Kidney (tissue), 22 donors: ENCODE measurements at places on chromosomes 3 and 15. TPM values are rescaled to one million over a fixed set of nuclear protein-coding genes. Genes with fewer than 3 reads are reported as not detected.

DNA sequence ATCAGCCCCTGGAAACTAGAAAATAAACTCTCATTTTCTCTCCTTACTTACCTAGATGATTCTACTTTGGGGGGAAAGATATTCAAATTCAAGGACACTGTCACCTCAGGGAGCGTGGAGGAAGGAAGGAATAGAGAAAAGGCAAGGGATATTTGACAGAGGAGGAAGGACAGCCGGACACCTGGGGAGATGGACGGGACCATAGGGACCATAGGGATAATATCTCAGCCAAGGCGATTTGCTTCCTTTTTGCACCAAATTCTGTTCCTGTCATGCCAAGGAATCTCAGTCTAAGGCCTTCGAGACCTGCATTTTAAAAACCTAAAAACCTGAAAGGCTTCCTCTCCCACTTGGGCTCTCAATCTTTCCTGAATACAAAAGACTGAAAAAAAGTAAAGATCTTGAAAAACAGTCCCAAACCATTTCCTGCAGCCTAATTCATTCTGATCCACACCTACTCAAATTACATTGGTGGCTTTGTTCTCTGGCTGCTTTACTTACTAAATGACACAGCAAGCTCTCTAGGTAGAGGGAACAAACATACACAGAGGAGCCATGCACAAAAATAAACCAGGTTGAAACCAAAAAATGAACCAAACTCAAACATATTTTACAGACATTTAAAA is 73.9 kb upstream of the SLC24A5 start:
- no peak for DNase-seq

- no peak for DNase-seq
Measured at GRCh38 chr15:35058534-35059054, 26.5 kb downstream of the NANOGP8 start.

GRCh38 chr3:11807686-11808085 is 39.0 kb downstream of the TAMM41 start:
- peak; percentile 44 for DNase-seq

DNA sequence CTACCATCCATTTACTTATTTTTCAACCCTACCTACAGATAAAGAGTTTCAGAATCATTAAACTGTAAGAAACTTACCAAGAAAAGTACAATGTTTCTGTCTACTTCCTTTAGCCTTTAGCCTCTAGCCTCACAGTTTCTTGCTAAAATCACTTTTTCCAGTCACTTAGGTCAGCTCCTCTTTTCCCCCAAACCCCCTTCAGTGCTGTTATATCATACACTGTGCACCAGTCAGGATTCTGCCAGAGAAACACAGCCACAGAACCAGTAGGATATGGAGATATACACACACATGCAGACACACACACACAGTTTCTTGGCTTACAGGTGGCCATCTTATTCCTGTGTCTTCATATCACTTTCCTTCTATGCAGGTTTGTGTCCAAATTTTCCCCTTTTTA is 139.9 kb upstream of the LIPC start:
- no peak for DNase-seq

- DNase-seq = no peak
Measured at GRCh38 chr3:192365571-192365970, 361.8 kb downstream of the FGF12 start.

DNA sequence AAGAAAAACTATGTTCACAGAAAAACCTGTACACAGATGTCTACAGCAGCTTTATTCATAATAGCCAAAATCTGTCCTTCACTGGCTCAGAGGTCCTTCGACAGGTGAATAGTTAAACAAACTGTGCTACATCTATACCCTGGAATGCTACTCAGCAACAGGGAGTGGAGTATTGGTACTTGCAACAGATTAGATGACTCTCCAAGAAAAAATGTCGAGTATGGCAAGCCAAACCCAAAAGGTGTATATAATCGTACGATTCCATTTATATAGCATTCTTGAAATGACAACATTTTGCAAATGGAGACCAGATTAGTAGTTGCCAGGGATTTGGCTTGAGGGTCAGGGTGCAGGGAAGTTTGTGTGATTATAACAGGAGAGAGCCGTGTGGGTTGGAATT is 22.4 kb upstream of the RGMA start:
- no peak for DNase-seq

DNA sequence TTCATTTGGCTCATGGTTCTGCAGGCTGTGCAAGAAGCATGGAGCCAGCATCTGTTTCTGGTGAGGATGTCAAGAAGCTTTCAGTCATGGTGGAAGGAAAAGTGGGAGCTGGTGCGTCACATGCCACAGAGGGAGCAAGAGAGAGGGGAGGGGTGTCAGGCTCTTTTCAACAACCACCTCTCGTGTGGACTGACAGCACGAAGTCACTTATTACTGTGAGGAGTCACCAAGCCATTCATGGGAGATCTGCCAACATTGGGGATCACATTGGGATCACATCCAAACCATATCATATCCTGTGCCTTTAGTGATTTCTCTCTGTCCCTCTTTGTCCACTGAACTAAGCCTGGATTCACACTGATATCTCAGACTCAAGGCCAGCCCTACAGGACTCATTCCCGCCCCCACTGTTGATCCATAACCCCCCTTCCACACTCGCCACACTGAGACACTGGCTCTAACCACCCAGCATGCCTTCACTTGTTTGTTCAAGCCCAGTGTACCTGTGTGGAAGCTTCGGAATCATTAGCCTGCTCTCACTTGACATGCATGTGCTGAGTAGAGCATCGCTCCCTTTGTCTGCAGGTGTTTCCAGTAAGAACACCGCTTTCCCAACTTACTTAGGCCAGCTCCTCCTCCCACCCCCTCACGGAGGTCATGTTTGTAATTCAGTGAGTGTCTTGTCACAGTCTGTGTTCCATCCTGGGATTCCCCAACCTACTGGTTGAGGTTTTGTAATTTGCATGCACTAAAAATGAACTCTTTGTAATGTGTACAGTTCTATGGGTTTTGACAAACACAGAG is 132.2 kb downstream of the KLF13 start:
- DNase-seq = no peak

GRCh38 chr3:42256135-42256819 is 9.7 kb downstream of the CCK start:
- no peak for DNase-seq

DNA sequence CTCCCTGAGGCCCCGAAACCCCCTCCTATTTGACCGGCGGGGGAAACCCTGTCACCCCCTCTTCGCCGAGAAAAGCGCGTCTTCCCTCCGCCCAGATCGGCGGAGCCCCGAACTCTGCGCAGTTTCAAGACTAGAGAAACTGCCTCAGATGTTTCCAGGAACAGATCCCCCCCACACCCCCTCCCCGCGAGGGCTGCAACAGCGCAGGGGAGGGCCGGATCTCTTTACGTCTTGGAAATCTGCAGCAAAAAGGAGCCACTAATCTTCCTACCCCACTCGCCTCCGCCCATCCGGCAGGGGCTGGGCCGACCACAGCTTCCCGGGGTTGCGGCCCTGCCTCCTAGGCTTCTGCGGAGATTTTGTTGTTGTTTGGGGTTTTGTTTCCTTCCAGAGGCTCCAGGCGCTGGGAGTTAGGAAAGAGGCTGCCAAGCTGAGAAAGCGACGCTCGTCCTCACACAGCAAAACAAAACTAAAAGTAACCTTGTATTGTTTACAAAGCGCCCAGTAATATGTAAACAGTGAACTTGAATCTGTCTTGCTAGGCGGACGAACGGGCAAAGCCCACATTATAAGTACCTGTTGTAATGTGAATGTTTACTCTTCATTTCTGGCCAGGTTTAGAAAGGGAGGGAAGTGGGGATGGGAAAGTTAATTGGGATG is 2.2 kb downstream of the FOXB1 start:
- DNase-seq = peak; percentile 84

DNA sequence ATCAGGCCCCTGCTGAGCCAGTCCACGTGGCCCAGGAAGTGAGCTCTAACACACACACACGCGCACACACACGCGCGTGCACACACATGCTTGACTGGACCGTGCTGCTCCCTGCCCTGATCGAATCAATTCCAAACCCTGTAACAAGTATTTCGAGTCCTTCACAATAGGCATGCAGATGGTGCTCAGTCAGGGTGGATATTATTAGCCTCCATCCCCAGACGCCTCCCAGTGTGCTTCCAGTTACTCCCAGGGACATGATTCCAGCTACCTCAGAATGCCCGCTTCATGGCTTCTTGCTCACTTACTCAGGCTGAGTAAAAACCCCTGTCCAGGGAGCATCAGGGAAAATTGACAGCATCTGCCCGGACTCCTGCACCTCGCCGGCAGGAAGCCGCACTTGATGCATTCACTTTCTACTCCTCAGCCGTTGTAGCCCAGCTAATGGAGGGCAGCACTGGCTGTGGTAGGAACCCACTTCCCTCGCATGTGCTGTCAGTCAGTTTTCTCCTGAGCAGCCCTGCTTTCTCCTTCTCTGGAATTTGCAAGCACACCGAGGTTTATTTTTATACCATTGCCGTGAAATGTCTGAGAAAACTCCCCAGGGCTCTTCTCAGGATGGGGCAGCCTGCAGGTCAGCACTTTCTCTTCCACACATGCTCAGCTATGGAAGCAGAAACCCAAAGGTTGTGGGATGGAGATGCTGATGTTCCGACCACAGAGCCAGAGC is 126.1 kb upstream of the ABHD17C start:
- no peak for DNase-seq

GRCh38 chr3:94064243-94064860 is 1.5 kb downstream of the NSUN3 start:
- DNase-seq = no peak

DNA sequence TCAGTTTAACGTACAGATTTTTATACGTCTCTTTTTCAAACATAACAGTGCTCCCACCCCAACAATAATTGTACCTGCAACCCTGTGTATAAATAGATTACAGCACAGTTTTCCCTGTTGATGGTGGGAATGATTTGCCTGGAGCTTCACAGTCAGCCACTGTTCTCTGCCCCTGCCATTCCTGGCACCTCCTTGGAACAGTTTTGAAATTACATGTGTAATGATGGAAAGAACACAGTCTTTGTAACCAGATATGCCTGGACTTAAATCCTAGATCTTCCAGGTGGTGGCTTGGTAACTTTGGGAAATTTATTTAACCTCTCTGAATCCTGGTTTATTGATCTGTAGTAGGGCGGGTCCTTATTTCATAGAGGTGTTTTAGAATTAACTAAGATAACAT is 27.0 kb downstream of the CRYBG3 start:
- DNase-seq = no peak

- DNase-seq = no peak
Measured at GRCh38 chr15:29457729-29458128, 188.1 kb upstream of the NSMCE3 start.

DNA sequence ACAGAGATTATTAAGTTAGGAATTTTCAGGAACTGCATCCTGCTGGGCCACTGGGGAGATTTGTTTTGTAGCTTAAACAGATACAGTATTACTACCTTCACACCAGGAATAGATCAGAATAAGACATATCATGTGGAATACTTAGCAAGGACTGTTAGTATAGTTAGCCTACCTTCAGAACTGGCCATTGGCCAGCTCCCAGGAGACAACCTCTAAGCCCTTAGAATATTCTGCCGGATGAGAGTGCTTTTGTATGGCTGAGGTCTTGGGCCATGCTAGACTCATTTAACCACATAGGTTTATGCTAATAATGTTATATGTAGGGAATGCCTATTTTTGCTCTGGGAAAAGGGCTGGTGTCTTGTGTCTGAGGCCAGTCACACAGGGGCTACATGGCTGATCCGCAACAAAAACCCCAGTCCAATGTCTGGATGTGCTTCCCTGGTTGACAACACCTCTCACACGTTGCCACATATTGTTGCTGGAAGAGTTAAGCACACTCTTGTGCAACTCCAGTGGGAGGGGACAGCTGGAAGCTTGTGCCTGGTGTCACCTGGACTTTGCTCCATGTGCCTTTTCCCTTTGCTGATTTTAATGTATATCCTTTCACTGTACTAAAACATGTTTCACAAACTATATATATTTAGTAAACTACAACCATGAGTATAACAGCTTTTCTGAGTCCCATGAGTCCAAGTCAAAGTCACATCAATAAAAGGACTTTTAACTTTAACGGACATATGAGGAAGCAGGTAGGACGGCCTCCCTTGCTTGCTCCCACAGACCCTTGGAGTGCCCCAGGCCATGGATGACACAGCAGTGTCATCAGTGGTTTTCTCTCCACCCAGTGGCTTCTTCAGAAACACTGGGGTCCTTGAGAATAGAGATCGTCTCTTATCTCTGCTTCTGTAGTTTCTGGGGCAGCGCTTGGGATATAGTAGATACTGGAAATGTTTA is 118.0 kb upstream of the C3orf80 start:
- DNase-seq = no peak

DNA sequence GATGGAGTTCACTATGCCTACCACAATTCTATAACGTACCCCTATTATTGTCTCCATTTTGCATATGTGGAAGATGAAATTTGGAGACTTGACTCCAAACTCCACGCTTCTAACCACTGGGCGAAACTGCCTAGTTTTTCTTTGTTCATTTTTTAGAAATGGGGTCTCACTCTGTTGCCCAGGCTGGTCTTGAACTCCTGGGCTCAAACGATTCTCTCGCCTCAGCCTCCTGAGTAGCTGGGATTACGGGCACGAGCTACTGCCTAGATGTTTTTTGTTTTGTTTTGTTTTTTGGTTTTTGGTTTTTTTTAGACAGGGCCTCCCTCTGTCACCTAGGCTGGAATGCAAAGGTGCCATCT is 584 bp upstream of the RPL32 start:
- DNase-seq = no peak

DNA sequence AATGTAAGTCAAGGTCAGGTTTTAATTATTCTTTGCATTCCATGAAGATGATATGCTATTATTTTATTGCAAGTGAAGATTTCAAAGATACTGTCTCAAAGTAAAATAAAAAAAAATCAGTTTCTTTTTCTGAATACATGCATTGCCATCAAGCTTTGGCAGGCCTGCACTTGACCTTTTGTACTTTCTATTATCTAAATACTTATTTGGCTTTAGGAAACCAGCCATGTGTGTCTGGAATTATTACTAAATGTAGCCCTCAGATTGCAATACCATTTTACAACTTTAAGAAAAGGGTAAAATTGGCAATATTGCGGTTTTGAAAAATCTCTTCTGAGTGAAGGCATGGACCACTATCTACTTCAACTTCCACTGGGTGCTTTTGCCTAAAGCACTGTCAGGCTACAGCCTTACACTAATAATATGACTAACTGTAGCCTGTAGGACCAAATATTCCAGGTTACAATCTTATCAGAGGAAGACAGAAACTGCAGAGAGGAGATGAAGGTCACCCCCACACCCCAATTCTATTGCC is 349.4 kb upstream of the DCBLD2 start:
- no peak for DNase-seq

- no peak for DNase-seq
Measured at GRCh38 chr15:92244703-92245102, 149.0 kb upstream of the ST8SIA2 start.

DNA sequence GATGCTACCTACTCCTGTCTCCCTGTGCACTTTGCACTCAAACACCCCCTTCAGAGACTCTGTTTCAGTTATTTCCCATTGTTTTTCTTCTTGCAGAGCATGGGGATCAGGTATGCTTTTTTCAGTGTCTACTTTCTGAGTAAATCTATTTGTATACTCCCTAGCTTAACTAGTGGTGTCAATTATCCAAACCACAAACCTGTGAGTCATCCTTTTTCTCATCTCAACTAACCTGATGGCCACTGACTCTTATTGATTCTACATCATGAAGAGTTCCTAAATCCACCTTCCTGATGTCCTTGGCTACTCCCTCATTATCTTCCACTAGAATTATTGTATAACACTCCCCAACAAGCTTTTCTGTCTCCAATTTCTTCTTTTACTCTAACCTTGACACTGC is 68.0 kb downstream of the DIPK2A start:
- no peak for DNase-seq

Gene TIMP4
- 2.4 TPM for polyA plus RNA-seq

Gene TBC1D2B
- polyA plus RNA-seq = 8.5 TPM

Gene GRAMD1C
- polyA plus RNA-seq = 21.0 TPM

Gene SLC7A14
- 0.04 TPM for polyA plus RNA-seq

Gene BOC
- polyA plus RNA-seq = 6.1 TPM

Gene MAP4
- 69.6 TPM for polyA plus RNA-seq

Gene SIDT1
- polyA plus RNA-seq = 0.92 TPM

Gene HAUS2
- polyA plus RNA-seq = 6.6 TPM

Gene BTLA
- not detected for polyA plus RNA-seq
